ENCODE measurements at places on chromosomes 3 and 15.

GRCh38 chr15:85037641-85038040 is 56.0 kb downstream of the PDE8A start:
- DNase-seq: peak; percentile 35

DNA sequence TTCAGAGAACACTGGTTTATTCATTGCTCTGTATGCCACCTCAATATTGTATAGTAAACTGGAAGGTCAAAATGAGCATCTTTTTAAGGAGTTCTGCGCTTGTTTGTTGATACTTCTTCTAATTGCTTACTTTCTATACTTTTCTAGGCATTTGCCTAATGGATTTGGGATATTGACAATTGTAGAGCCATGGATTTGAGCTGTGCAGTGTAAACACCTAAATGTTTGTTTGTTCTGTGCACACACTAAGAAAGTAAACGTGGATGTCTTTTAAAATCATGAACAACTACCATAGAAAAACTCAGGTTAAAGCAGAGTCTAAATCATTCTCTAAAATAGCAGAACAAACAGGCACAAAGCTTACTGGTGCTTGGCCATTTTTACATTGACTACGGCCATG is 436.6 kb upstream of the GBE1 start:
- no peak for DNase-seq

- no peak for DNase-seq
These were observed 34.8 kb upstream of the CTSH start for GRCh38 chr15:78979456-78980320.

- DNase-seq: no peak
These were observed 1.1 kb downstream of the GORASP1 start for GRCh38 chr3:39106281-39106811.

DNA sequence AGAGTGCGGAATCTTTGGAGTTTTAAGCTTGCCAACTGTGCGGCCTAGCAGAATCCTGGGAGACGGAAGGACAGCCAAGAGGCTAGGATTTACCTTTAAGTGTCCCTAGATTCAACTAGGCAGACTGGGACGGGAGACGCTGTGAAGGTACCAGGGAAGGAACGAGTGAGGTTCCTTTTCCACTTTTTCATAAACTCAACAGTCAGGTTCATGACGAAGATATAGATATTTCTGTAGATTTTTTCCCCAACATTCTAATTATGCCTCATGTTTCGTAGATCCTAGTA is 564 bp upstream of the GABPB1 start:
- DNase-seq: no peak

GRCh38 chr3:132145833-132146232 is 111.0 kb upstream of the CPNE4 start:
- no peak for DNase-seq

DNA sequence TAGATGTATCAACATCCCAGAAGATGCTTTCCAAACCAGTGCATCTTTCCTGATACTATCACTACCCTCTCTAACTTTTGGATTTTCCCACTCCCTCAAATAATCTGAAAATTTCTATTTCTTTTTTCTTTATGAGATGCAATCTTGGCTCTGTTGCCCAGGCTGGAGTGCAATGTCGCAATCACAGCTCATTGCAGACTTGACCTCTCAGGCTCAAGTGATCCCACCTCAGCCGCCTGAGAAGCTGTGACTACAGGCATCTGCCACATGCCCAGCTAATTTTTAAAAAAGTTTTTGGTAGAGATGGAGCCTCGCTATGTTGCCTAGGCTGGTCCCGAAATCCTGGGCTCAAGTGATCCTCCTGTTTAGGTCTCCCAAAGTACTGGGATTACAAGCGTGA is 239.7 kb downstream of the SUCLG2 start:
- DNase-seq: no peak

DNA sequence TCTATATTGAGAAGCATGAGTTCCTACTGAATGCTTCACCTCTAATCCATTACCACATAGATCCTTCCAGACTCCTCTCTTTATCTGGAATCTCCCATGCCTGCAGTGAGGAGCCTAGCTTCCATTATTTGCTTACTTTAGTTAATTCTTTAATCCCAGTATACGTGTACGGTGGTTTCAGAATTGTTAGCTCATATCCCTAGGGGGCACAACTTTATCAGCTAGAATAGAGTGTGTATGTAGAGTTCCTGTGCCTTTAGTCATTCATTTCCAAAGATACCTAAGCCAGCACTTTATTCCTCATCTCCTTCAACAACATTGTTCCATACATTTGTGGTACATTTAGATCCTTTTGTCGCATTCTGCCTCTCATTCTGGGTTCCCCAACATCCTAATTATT is 226.0 kb downstream of the TJP1 start:
- no peak for DNase-seq

GRCh38 chr3:15952543-15953175 is 154.9 kb upstream of the ANKRD28 start:
- DNase-seq: no peak

DNA sequence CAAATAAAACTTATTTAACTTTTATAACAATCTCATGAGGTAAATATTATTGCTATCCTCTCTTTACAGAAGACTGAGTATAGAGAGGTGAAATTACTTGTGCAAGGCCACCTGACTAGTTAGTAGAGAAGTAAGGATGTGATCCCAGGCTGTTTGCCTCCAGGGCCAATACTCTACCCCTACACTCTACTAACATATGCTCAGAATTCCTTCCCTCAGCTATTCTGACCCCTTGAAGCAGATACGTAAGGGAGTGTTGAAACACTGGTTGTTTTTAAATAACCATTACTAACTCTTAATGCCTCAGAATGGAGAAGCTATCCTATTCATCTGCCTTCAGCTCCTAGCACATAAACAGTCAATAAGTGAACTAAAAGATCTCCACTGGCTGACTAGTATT is 24.1 kb downstream of the CSTA start:
- DNase-seq: no peak

GRCh38 chr3:197000211-197000610 is 29.4 kb downstream of the MELTF start:
- peak; percentile 57 for DNase-seq

GRCh38 chr15:60843482-60843881 is 364.5 kb upstream of the ICE2 start:
- no peak for DNase-seq

- DNase-seq: no peak
These were observed 65.1 kb downstream of the MRPL46 start for GRCh38 chr15:88401996-88402656.

DNA sequence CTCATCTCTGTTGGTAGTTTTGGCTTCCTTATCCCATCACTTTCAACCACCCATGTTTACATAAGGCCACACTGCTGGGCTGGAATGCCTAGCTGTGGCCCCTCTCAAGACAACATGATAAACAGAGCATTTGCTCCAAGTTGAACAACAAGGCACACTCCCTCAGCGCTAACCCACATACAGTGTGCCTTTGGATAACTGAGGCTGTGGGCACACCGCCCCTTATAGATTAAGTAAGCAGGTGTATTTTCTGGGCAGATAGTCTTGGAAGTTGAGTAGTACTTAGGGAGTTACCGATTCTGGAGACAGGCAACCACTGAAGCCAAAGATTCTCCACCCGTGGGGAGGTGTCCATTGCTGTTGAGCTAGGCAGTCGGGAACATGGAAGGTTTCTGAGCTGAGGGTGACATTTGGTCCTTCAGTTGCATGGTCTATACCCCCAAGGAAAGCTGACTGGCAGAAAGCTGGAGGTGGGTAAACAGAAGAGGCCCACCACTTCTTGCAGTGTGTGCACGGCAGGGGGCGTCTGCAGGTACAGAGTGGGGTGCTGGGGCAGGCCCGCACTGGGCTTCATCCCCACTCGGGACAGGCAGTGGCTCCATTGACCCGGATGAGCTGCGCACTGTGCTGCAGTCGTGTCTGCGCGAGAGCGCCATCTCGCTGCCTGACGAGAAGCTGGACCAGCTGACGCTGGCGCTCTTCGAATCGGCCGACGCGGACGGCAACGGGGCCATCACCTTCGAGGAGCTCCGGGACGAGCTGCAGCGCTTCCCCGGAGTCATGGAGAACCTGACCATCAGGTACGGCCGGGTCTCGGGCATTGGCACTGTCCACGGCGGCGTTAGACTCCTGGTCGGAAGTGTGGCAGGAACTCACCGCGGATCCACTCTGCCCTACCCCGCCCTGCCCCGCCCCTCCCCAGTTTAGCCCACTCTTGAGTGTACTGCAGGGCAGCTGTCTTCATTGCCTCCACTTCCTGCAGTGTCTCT is 16.8 kb downstream of the NOX5 start:
- peak; percentile 44 for DNase-seq

DNA sequence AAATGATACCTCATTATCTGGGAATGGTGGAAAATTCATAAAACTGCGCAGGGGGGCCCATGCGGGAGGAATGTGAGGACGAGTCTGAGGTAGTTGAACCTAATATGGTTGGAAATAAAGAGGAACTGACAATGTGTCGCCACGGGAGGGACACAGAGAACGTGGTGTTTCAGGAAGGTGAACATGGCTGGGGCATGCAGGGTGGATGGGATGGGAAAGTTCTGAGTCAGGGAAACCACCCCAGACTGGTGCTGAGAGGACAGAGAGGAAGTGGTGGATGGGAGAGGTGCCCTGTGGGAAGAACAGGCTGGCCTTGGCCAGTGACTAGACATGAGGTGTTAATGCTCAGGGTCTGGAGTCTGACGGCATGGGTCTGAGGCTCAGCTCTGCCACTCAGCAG is 137.1 kb upstream of the WNT5A start:
- peak; percentile 84 for DNase-seq

DNA sequence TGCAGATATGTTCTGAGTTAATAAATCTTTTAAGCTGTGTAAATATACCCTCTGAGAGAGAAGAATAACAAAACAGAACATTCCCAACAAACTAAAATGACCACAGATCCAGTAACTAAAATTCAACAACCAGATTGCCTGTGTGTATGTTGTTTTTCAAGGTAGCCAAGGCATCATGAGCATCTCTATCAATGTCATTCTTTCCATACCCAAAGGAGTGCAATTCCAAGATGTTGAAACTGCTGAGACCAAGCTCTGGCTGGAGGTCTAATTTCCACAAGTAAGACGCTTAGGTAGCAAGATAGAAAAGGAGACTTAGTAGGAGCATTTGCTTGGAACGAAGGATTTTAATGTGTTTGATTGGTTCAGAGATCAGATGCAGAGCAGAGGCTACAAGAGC is 276.3 kb downstream of the RBMS3 start:
- no peak for DNase-seq

GRCh38 chr15:95584088-95584487 is 746.4 kb upstream of the NR2F2 start:
- DNase-seq: no peak

- DNase-seq: peak; percentile 74
These were observed 716 bp downstream of the SMC4 start for GRCh38 chr3:160400030-160400701.

- no peak for DNase-seq
These were observed 464.8 kb downstream of the EPHA3 start for GRCh38 chr3:89572261-89572660.

DNA sequence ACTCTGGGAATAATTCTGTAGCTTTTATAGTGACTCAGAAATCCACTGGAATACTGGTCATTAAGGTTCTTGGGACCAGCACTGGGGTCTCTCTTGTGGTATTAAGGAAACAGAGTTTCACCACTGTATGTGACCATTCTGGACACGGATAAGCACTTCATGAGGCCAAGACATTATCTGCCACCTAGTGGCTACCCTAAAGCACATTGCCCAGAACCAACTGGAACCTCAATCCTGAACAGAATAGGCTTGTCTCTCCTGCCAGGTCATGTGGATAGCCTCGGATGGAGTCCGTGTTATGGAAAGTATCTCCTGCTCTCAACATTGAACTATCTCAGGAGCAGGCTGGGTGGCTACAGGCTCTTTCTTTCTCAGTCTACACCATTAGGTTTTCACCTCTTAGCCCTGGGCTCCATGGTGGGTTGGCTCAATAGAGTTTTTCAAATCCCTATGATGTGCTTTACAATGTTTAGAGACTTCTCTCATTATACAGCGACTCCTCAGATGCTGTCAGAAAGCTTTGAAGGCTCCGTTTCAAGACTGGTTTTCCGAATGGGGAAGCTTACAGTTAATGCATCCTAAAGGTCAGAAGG is 167.6 kb upstream of the ST8SIA2 start:
- DNase-seq: peak; percentile 7

DNA sequence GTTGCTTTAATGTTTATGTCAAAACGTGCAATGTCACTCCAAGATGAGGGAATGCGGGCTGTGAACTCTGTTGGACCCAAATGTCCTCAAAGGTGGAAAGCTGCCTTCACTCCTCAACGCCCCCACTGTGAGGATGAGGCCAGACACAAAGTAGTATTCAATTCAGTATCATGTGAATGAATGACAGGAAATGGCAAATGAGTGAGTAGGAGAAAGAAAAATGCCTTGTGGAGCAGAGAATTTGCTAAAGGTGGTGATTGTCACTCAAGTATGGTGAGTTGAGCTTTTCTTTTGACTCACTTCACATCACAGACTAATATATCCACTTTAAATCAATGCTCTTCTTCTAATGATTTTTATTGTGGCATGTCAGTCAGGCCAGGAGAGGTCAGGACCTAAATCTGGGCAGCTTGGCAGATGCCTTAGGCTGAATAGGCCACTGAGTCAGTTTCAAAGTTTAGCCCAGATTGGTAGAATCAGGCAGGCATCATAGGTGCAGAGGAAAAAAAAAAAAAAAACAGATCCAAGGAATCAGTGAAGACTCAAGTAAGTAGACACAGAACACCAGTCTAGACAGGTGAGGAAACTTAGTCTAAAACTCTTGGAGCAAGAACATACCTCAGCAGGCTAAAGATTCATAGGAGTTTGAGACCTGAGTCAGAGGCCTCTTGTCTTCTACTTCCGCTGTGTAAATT is 71.0 kb upstream of the ZBED2 start:
- DNase-seq: no peak

- DNase-seq: no peak
These were observed 314.1 kb upstream of the TGFBR2 start for GRCh38 chr3:30292192-30292893.

GRCh38 chr3:11510001-11510340 is 133.7 kb downstream of the VGLL4 start:
- DNase-seq: no peak

DNA sequence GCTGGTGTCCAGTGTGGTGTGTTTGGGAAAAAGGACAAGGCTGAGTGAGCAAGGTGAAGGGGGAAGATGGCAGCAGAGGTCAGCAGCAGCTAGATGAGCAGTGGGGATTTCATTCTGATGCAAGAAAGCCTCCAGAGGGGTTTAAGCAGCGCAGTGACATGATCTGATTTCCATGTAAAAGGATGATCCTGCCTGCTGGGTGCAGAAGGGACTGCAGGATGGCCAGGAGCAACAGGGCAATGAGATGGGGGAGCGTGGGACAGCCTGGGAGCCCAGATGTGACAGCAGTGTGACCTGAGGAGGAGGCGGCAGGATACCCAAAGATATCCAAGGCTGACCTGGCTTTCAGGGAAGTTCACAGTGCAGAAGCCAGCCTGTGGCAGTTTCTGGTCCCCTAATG is 6.1 kb downstream of the WNT7A start:
- DNase-seq: no peak

DNA sequence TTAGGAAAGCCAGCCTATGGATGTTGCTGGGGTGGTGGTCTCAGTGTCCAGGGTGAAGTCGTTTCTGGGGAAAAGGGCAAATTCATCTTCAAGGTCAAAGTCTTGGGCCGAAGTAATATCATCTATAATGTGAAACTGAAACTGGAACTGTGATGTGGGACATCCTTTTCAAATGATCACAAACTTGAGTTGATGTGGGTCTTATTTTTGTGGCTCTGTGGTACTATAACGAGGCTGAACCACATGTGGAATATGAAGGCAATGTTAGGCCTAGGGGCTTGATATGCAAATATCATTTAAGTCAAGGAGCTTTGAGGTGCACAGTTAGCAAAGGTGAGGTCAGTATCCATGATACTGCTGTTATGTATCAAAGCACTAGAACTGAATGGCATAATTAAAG is 1.5 kb upstream of the CD200R1L start:
- DNase-seq: no peak

- peak; percentile 47 for DNase-seq
These were observed 170.3 kb downstream of the MOBP start for GRCh38 chr3:39637807-39638206.

Measured in inflammatory macrophage treated with lipopolysaccharide for 1 hour (primary cell).